Activated CD8-positive, alpha-beta T cell treated with anti-CD3 and anti-CD28 coated beads for 36 hours (primary cell): ENCODE measurements at places on chromosomes 5 and 9.

DNA sequence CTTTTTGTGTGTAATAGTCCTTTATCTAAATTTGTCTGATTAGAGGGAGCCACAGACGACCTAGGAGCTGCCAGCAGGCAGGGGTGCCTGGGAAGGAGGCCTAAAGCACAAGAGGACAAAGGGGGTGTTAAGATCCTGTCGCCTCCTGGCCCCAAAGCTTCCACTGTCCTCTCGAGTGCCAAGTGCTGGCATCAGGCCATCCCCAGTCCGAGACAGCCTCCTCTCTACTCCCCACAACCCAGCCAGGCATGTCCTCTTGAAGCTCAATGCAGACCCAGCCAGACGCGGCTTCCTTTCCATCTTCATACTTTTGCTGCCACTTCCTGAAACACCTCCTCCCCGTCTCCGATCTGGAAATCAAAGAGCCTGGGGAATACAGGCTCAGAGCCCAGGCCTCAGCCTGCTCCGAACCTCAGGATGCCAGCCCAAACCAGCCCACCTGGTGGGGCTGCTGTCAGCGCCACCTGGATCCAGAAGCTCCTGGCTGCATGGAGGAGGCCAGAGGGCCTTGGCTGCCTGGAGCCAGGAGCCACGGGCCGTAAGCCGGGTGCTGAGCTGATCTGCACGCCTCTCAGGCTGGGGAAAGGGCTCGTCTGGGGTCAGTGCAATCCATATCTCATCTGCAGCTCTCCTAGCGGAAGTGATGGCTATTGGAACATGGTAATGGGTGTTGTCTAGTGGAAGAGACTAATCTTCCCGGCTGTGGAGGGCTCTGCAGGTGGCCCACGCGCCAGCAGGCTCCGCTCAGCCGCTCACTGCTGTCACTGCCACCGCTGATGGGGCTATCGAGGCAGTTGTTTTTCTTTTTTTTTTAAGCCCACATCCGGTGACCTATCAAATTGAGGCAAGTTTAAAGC lies 60.2 kb upstream of the FUBP3 start:
- peaks cover 4% of the 10 kb centered on the region for H3K4me1 ChIP-seq
- H3K4me3 ChIP-seq: no peak overlapping the region
- H3K36me3 ChIP-seq: no peaks in the 10 kb centered on the region
- H3K27ac ChIP-seq: no peak overlapping the region
- no peak for DNase-seq

GRCh38 chr5:147180751-147181150 lies 54.1 kb upstream of the STK32A start:
- H3K4me3 ChIP-seq: no peak overlapping the region
- H3K36me3 ChIP-seq: no peaks in the 10 kb centered on the region
- no peak for DNase-seq
- H3K27me3 ChIP-seq: peaks cover 6% of the 10 kb centered on the region
- H3K4me1 ChIP-seq: no peaks in the 10 kb centered on the region

GRCh38 chr5:154197801-154198491 lies 7.4 kb downstream of the GALNT10 start:
- peak; percentile 89 for DNase-seq
- H3K27me3 ChIP-seq: no peaks in the 10 kb centered on the region
- peaks cover 60% of the 10 kb centered on the region for H3K4me1 ChIP-seq
- H3K36me3 ChIP-seq: peaks cover 20% of the 10 kb centered on the region
- H3K27ac ChIP-seq: peak overlapping the region; percentile 83

- no peak for DNase-seq
- peaks cover 14% of the 10 kb centered on the region for H3K27me3 ChIP-seq
- peaks cover 2% of the 10 kb centered on the region for H3K4me1 ChIP-seq
- no peak overlapping the region for H3K27ac ChIP-seq
- no peak overlapping the region for H3K4me3 ChIP-seq
These were observed 20.0 kb downstream of the ANKRA2 start for GRCh38 chr5:73545403-73545779.

DNA sequence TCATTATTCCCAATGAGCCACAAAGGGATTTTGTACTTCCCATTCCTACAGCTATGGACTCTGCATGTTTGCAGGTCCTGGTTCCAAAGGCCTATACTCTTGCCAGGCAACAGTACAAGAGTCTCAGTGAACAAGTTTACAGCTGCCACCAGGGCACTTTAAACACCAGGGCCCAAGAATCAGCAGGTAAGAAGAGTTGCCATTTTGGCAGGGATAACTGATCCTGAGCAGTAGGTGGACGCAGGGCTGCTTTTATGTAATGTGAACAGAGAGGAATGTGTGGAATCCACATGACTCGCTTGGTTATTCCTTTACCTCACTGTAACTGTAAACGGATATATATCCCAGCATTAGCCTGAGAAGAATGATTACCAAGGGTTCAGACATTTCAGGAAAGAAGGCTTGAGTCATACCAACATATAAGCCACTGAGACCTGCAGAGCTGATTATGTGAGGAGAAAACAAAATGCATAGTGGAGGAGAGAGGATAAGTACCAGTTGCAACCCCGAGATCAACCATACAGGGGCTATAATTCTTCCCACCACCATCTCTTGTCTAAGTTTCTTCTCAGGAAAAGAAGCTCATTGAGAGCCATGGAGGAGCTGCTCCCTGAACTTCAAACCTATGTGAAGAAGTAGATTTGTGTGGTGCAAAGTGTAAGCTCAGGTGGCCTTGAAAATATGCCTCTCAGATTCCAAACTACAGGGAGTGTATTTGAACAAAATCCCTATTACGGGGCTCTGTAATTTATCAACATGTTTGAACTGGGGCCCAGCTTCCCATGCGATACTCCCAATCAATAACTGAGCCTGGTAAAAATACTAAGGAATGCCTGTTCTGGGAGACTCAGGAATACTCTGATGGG lies 24.6 kb downstream of the RAPGEF6 start:
- H3K4me3 ChIP-seq: no peak overlapping the region
- H3K4me1 ChIP-seq: peaks cover 54% of the 10 kb centered on the region
- peaks cover 34% of the 10 kb centered on the region for H3K36me3 ChIP-seq
- no peak for DNase-seq
- no peak overlapping the region for H3K27ac ChIP-seq

GRCh38 chr9:20043035-20043434 lies 254.2 kb upstream of the SLC24A2 start:
- H3K27ac ChIP-seq: peak overlapping the region; percentile 40
- no peaks in the 10 kb centered on the region for H3K36me3 ChIP-seq
- H3K27me3 ChIP-seq: no peaks in the 10 kb centered on the region
- peaks cover 26% of the 10 kb centered on the region for H3K4me1 ChIP-seq

DNA sequence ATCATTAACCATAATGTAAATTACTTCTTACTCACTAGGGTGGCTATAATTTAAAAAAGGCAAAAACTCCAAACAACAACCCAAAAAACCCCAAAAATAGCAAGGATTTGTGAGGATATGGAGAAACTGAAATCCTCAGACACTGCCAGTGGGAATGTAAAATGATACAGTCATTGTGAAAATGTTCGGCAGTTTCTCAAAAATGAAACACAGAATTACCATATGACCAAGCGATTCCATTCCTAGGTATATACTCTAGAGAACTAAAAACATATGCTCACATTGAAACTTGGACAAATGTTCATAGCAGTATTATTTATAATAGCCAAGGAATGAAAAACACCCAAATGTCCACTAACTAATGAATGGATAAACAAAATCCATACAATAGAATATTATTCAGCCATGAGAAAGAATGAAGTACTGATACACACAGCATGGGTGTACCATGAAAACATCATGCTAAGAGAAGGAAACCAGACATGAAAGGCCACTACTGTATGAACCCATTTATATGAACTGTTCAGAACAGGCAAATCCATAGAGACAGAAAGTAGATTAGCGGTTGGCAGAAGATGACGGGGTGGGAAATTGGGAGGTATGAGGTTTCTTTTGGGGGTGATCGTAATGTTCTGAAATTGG lies 119.1 kb downstream of the MAPKAP1 start:
- H3K4me3 ChIP-seq: no peak overlapping the region

DNA sequence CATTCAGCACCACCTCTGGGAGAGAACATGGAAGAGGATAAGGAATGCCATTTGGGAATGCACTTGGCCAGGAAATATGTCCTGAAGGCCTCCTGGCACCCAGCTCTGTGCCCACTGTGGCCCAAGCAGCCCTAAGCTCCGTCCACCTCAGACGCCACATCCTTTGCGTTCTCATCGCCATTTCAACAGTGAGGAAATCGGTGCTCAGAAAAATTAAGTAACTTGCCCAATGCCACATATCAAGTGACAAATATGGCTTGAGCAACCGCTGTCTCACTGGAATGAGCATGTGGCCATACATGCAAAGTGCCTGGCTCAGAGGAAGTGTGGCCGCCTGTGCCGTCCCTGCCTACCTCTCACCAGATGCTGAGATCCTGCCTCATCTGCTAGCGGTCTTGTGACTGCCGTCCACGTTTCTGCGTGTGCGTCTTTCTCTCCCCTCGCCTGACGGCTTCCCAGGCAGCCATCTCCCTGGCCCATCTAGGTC lies 984 bp upstream of the DOK3 start:
- no peak overlapping the region for H3K4me3 ChIP-seq
- peaks cover 36% of the 10 kb centered on the region for H3K4me1 ChIP-seq
- H3K27ac ChIP-seq: no peak overlapping the region
- H3K36me3 ChIP-seq: peaks cover 54% of the 10 kb centered on the region
- DNase-seq: no peak

GRCh38 chr5:169165052-169165451 lies 135.9 kb downstream of the SLIT3 start:
- no peak overlapping the region for H3K4me3 ChIP-seq
- no peak for DNase-seq
- peaks cover 1% of the 10 kb centered on the region for H3K27me3 ChIP-seq
- no peaks in the 10 kb centered on the region for H3K4me1 ChIP-seq

DNA sequence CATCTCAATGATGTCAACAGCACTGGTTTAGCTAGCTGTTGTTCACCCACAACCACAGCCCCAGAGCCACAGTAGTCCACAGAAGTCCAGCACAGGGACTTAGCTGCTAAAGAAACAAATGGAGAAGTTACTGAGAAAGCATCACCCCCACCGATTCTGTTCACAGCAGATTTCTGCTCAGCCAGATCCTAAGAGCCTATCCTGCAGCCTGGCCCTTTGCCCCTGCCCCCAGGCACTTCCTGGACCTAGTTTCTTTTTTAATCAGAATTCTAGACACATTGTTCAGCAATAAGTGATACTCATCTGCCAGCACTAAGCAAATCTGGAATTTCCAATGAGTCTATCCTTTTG lies 7.4 kb downstream of the B4GALT1 start:
- peak; percentile 85 for DNase-seq
- peaks cover 93% of the 10 kb centered on the region for H3K4me1 ChIP-seq
- H3K36me3 ChIP-seq: peaks cover 10% of the 10 kb centered on the region

DNA sequence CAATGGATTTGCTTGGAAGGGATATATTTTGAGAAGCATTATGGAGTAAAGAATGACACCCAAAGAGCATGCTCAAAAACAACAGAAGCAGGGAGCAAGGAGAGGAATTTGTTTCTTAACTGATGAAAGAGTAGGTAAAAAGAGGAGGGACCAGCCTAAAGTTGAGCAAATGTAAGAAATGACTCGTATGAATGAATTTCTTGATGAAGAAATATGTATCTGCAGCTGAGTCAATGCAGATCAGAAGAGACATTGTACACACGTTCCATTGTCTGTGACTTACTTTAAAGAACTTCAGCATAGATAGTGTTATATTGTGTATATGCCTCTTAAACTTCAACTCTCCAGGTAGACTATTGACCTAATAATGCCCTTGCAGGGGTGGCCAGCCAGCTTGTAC lies 112.7 kb upstream of the NREP start:
- DNase-seq: no peak
- no peak overlapping the region for H3K27ac ChIP-seq
- no peaks in the 10 kb centered on the region for H3K4me1 ChIP-seq
- no peaks in the 10 kb centered on the region for H3K27me3 ChIP-seq
- H3K4me3 ChIP-seq: no peak overlapping the region
- H3K36me3 ChIP-seq: no peaks in the 10 kb centered on the region

GRCh38 chr5:37248970-37249814 lies at the start of gene CPLANE1:
TSS of gene CPLANE1 (minus strand) at chr5:37249376. CDS start at chr5:37247698, 1,678 bp downstream.
- H3K27ac ChIP-seq: peak within 1 kb of the TSS; percentile 68
- peak; percentile 59 for DNase-seq
- H3K27me3 ChIP-seq: no peaks in the 10 kb centered on the region
- H3K4me1 ChIP-seq: peaks cover 13% of the 10 kb centered on the region
- H3K4me3 ChIP-seq: peak within 1 kb of the TSS; percentile 77
- no peaks in the 10 kb centered on the region for H3K36me3 ChIP-seq

- no peak within 1 kb of the TSS for H3K27ac ChIP-seq
- peaks cover 5% of the 10 kb centered on the region for H3K4me1 ChIP-seq
- H3K27me3 ChIP-seq: peaks cover 42% of the 10 kb centered on the region
- DNase-seq: peak; percentile 45
- no peaks in the 10 kb centered on the region for H3K36me3 ChIP-seq
- H3K4me3 ChIP-seq: peak within 1 kb of the TSS; percentile 69
These were observed at the start of gene SHROOM1 for GRCh38 chr5:132830436-132831094. TSS of gene SHROOM1 (minus strand) at chr5:132830647. CDS start at chr5:132826140, 4,507 bp downstream.

DNA sequence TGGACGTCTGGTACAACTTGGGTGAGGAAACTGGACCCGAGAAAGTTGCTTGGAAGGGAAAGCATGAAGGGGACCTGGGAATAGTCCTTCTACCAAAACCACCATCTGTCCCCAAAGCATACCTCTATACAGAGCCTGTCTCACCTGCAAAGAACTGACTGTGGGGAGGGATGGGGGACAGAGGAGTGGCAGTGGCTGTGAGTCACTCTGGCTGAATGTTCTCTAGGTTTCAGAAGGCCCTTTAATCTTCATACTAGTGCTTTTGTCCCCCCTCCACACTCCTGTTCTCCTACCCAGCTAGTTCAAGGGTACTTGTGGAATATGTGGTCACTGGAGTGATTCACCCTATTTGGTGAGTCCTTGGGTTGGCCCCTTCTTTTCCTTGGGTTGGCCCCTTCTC lies 109.3 kb upstream of the RUSC2 start:
- H3K27ac ChIP-seq: no peak overlapping the region
- H3K36me3 ChIP-seq: no peaks in the 10 kb centered on the region
- no peak overlapping the region for H3K4me3 ChIP-seq
- DNase-seq: no peak
- no peaks in the 10 kb centered on the region for H3K4me1 ChIP-seq
- H3K27me3 ChIP-seq: no peaks in the 10 kb centered on the region

GRCh38 chr5:168468836-168469235 lies 17.4 kb upstream of the RARS1 start:
- DNase-seq: no peak
- no peak overlapping the region for H3K4me3 ChIP-seq
- H3K27me3 ChIP-seq: no peaks in the 10 kb centered on the region
- no peak overlapping the region for H3K27ac ChIP-seq
- H3K4me1 ChIP-seq: no peaks in the 10 kb centered on the region

- DNase-seq: no peak
- H3K4me3 ChIP-seq: no peak overlapping the region
- H3K27ac ChIP-seq: no peak overlapping the region
- H3K36me3 ChIP-seq: no peaks in the 10 kb centered on the region
- H3K4me1 ChIP-seq: no peaks in the 10 kb centered on the region
These were observed 213.3 kb upstream of the TUSC1 start for GRCh38 chr9:25891527-25891926.

- H3K4me1 ChIP-seq: no peaks in the 10 kb centered on the region
- H3K27ac ChIP-seq: no peak overlapping the region
- no peak overlapping the region for H3K4me3 ChIP-seq
- H3K36me3 ChIP-seq: no peaks in the 10 kb centered on the region
These were observed 214.2 kb downstream of the PRR16 start for GRCh38 chr5:120678279-120678678.
